ENCODE measurements at places on chromosomes 3 and 15.

DNA sequence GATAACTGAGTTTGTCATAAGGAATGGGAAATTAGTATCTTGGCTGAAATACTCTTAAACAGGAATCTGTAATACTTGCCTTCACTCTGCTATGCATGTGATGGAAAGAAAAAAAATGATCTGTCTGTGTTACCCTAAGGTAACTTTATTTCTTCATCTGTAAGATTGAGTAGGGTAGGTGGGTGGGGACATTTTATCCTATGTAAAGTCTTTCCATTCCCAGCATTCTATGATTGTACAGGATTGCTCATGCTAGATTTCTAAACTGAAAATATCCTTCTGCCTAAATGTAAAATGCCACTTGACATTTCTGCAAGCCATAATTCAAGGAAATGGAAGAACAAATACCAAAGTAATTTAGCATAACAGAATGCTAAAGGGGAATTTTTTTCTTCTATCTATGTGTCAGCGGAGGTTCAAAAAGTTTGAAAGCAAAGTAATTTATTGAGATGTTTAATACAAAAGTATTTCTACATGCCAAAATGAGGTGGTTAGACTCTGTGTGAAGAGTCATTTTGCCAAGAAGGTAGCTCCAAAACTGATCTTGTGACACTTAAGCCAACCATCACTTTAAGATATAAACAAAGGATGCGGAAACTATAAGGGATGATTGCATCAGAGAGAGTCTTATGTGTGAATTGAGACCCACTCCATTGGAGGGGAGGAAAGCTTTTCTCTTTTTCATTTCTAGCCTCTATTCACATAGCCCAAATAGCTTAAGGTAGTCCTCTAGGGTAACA, 46.6 kb upstream of the SERPINI2 start:
- DNase-seq = no peak

- DNase-seq = peak; percentile 72
Measured at GRCh38 chr15:52208306-52208946, 17.2 kb upstream of the GNB5 start.

- DNase-seq = no peak
Measured at GRCh38 chr15:57654153-57654852, 52.2 kb upstream of the POLR2M start.

GRCh38 chr3:24496529-24497482, 2.2 kb upstream of the THRB start:
- no peak for DNase-seq

- DNase-seq = no peak
Measured at GRCh38 chr3:140234256-140234655, 299.3 kb downstream of the CLSTN2 start.

GRCh38 chr3:45978006-45978761, 17.4 kb downstream of the FYCO1 start:
- DNase-seq = peak; percentile 54

DNA sequence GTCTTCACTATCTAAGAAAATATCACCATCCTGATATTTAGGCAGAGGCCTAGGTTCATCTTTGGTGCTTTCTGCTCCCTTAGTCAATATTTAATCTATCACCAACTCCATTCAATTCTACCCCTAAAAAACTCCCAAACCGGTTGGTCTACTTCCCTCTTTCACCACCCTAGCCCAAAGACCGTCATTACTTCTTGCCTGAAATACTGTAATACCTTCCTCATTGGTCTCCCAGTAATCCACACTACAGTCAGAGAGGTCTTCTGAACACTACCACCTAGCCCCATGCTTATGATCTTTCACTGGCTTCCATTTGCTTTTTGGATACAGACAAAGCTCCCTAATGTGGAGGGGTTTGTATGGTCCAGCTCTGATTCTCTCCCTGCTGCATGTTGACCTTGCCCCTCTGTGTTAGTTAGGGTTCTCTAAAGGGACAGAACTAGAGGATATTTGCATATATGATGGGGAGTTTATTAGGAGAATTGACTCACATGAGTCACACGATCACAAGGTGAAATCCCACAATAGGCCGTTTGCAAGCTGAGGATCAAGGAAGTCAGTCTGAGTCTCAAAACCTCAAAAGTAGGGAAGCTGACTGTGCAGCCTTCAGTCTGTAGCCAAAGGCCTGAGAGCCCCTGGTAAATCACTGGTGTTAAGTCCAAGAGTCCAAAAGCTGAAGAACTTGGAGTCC, 36.4 kb upstream of the ATP2C1 start:
- no peak for DNase-seq

DNA sequence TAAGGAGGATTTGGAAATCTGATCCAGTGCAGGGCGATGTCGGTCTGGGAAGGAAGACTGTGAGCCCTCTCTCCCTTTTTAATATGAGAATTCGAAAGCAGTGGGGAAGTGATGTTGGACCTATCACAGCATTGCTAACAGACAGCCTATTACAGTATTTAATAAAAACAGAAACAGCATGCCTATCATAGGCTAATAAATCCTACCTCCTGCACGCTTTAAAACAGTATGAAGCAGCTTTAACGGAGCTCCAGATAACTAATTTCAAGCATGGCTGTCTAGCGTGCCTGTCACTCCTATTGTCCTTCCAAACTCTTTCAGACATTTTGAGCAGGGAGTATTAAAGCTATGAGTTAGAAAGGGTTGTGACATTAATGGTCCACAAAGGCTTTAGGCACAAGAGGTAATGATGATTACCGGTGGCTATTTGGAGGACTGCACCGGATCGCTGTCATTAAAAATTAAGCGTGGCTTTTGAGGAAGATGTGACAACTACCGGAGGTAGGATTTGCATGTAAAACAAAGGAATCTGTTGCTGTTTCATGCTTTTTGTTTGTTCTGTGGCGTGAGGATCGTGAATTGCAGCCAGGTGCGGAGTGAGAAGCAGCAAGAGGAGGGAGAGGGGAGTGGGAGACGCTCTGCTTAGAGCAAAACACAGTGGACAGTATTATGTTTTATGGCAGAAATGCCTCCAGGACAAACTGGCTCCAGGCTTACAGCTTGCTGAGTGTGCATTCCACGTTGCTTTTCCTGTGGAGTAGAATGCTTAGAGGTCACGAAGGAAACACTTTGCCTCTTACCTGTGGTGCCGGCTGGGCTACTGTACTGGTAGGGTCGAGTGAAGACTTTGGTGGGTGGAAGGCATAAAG, at the start of gene KCNMB2:
KCNMB2 (plus strand) TSS at position 226 of the 869 bp plus-strand sequence.
- no peak for DNase-seq

- no peak for DNase-seq
Measured at GRCh38 chr3:113614402-113614801, 82.0 kb downstream of the USF3 start.

GRCh38 chr3:147002721-147003120, 397.6 kb upstream of the PLSCR5 start:
- no peak for DNase-seq

GRCh38 chr3:59510576-59510975, 460.8 kb upstream of the CFAP20DC start:
- no peak for DNase-seq

DNA sequence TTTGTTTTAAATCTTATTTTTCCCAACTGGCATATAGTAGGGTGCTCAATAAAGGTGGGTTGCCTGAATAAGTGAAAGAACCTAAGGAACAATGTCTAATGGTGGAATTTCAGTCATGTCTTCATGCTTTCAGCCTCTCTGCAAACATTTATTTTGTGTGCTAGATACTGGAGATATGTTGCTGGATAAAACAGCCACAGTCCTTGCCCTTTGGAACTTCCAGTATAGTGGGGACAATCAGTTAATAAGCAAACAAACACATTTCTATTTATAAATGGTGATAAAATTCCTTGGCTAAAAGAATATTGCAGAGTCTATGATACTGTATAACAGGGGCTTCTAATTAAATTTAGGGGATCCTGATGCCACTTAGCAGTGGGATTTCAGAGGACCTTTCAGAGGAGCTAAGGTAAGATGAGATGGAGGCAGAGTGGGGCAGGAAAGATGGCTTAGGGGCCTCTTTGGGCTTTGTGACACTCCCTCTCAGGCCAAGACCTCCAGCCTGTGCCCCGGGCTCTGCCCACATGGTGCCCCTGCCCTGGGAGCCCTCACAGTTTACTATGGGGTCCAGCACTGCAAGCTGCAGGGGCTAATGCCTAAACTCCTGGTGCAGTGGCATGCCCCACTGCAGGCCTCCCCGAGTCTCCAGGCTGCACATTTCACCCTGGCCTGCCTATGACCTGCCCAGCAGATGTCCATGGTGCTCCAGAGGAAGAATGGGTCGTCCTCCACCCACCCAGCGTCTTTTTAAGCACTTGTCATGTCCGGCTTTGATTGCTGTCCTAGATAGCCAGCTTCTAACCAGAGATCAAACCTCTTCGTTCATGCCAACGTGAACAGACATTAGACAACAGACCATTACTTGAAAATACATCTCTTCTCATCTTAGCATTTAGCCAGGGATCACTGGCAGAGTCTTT, 61.6 kb upstream of the PRR23C start:
- DNase-seq = no peak

GRCh38 chr3:171758109-171758508, 52.2 kb downstream of the PLD1 start:
- DNase-seq = no peak

GRCh38 chr3:165256554-165257065, 60.4 kb upstream of the SLITRK3 start:
- no peak for DNase-seq

- DNase-seq = peak; percentile 90
Measured at GRCh38 chr3:190513409-190514370, at the start of gene IL1RAP. Gene IL1RAP (plus strand): TSS chr3:190514085. CDS start chr3:190564290, 50,205 bp downstream.

- DNase-seq = no peak
Measured at GRCh38 chr3:81249540-81250029, 511.9 kb downstream of the GBE1 start.

DNA sequence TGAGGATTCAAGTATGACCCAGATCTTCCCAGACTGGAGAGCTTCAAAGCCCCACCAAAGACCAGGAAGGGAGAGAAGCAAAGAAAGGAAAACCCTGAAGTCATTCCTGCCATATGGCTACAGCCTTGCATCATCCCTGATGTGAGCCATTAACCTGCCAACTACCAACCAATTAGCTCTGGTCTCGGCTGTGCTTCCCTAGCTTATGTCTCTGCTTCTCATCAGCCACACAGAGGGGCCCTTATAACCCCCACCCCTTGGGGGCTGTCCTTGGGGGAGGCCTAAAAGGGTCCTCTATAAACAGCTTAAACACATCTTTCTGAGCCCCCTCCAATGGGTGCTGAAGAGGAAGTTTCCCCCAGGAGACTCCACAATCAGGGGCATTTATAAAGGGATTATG, 52.8 kb downstream of the NOX5 start:
- DNase-seq = no peak

DNA sequence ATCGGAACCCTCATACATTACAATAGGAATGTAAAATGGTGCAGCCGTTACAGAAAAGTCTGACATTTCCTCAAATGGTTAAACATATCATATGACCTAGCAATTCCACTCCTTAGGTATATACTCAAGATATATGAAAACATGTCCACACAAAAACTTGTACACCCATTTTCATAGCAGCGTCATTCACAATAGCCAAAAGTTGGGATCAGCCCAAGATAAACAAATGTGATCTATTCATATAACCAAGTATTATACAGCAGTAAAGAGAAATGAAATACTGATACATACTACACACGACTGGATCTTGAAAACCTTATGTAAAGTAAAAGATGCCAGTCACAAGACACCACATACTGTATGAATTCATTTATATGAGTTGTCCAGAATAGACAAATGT, 102.4 kb downstream of the MSL2 start:
- DNase-seq = no peak

- no peak for DNase-seq
Measured at GRCh38 chr3:66555214-66555844, 54.5 kb upstream of the LRIG1 start.

DNA sequence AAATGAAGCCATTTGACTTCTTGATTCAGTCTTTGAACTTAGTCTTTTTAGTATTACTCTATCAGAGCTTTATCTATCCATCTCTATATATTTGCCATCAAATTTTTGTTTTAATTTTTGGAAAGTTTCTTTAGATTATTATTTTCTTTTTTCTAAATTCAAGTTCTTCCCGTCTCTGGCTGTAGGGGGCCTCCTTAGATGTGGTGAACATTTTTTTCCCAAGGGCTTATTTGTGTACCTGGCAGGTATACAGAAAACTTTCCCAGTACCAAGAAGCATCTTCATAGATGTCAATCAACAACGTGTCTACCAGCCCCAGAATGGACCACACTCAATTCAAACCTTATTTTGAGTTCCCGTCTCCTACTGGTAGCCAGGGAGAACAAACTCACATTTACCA, 486.8 kb upstream of the CNTN4 start:
- DNase-seq = no peak

DNA sequence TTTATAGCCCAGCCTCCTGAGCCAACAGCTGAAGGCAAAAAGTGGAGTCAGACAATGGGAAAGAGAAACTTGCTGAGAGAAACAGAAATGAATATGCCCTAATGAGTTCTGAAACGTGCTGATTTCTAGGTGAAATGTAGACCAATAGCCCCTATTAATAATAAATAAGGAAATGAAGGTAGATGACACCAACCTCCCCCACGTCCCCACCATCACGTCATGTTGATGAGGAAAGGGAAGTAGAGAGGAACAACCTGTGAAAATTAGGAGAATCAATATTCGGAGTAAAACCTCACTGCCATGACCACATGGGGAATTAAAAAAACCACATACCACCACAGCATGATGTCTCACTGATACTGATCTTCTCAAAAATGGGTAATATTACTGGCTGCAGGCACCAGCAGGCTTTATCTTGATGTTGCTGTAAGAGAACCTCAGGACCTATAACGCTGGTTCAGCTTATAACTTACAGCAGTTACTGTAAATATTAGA, 64.0 kb downstream of the KAT2B start:
- DNase-seq = peak; percentile 77

GRCh38 chr3:183477801-183478456, 49.5 kb upstream of the MCF2L2 start:
- no peak for DNase-seq

DNA sequence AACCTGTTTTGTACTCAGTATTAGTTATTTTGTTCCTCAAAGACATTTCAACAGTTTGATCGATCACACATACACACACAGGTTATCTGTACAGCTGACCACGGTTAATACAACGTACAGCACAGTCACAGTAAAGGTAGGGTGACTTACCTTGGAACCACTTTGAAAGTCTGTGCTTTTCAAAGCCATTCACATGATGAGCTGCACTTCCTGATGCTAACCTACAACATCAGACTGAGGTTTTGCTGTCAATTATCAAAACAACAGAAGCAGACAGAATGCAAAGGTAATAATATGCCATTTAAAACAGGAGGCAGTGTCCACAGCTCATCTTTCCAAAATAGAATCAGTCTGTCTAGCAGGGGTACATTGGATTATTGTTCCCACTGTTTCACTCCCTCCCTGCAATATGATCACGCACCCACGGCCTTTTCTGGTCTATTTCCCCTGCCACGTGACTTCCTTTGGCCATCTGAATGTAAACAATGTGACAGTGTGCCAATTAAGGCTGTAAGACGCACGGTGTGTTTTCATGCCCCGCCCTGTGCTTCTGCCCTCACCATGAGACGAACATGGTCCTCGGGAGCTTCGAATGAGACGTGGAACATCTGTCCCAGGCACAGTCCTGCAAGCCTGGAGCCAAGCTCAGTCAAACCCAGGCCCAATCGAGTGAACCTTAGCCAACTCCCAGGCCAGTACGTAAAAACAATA, 102.4 kb downstream of the FMN1 start:
- no peak for DNase-seq
